T1000 (cell line): ENCODE measurements at places on chromosomes 3 and 15.

DNA sequence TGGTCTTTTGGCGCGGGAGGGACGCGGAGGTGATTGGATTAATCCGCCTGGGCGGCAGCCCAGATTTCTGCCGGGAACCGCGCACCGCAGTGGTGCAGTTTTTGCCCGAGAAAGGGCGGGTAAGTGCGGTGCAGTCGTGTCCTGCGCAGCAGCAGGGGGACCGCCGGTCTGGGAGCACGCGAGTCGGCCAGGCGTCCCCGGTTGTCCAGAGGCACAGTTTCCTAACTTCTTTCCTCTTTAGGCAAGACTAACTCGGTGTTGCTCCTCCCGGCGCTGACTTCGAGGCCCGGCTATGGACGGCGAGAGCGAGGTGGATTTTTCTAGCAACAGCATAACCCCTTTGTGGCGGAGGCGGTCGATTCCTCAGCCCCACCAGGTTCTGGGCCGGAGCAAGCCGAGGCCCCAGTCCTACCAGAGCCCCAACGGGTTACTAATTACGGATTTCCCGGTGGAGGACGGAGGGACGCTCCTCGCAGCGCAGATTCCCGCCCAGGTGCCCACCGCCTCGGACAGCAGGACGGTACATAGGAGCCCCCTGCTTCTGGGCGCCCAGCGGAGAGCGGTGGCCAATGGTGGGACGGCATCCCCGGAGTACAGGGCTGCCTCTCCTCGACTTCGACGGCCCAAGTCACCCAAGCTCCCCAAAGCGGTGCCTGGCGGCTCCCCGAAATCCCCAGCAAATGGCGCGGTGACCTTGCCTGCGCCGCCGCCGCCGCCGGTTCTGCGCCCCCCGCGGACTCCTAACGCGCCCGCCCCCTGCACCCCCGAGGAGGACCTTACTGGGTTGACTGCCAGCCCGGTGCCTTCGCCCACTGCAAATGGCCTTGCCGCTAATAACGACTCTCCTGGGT, 736 bp downstream of the ARHGEF26 start:
- DNase-seq, result peak; percentile 46

GRCh38 chr3:120348065-120348990, 826 bp downstream of the LRRC58 start:
- DNase-seq, result peak; percentile 45

GRCh38 chr3:128763967-128764366, 38.0 kb downstream of the RAB7A start:
- no peak for DNase-seq

- no peak for DNase-seq
Measured at GRCh38 chr3:121202573-121202972, 294.6 kb downstream of the STXBP5L start.

DNA sequence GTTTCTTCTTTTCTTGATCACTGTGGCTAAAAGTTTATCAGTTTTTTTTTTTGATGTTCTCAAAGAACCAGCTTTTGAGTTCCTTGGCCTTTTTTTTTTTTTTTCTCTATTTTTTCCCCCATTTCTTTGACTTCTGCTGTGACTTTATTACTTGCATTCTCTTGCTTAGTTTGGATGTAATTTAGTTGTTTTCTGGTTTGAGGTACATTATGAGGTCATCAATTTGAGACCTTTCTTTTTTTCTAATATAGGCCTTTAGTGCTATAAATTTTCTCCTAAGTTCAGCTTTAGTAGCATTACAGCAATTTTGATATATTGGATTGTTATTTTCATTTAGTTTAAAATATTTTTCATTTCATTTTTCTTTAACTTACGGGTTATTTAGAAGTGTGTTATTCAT, 35.3 kb downstream of the TCF12 start:
- no peak for DNase-seq

DNA sequence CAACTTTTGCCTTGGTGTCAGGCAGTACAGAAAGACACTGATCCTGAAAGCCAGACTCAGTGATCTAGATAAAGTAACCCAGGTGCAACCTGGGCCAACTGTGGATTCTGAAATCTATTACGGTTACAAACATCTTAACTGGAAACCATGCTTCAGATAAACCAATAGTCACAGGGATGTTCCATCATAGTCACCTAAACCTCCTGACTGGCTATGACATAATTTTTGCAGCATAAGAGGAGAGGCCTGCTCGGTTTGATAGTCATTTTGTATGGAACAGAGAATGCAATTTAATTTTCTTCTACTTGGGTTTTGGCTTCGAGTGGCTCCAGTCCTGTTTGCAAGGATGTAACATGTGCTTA, 3.7 kb downstream of the SLCO3A1 start:
- DNase-seq, result no peak

- DNase-seq, result no peak
Measured at GRCh38 chr15:59994526-59994887, 9.6 kb upstream of the FOXB1 start.

- no peak for DNase-seq
Measured at GRCh38 chr15:86744198-86744780, 664.6 kb downstream of the AGBL1 start.

DNA sequence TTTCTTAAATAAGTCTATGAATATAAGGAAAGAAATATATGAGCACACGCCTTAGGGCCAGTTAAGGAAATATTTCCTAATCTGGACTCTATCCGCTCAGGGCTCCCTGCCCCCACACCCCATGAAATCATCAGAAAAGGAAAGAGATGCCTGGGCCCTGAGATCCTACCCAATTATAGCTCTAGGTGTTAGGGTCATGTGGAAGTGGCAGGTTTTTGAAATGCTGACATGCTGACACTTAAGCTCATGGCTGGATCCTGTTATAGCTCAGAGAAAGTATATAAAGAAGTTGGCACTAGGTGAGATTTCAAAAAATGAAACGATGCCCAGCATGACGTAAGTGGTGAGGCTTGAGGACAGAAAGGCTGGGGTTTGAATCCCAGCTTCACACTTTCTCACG, 43.5 kb upstream of the AKAP13 start:
- DNase-seq, result no peak
